Foreskin melanocyte (primary cell): ENCODE measurements at places on chromosomes 1 and 21.

GRCh38 chr1:94846308-94846707 lies 26.2 kb downstream of the SLC44A3 start:
- DNase-seq: no peak

DNA sequence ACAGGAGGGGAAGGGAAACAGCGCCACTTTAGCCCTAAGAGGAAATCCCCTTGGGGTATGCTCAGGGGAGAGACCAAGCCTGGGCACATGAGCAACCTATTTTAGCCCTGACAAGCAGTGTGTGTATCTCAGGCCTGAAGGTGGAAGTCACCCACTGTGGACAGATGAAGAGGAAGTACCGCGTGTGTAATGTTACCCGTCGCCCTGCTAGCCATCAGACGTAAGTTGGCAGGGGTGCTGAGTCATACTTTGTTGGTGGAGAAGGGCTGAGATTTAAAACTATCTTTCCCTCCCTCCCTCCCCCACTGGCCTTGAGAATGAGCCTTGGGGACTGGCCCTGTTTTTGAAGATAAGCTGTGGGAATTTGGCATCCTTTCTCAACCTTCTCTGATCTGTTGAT lies 11.2 kb downstream of the AGO1 start:
- DNase-seq: no peak

- DNase-seq: peak; percentile 5
Measured at GRCh38 chr1:20558191-20558590, 5.8 kb downstream of the FAM43B start.

GRCh38 chr1:42806171-42806570 lies 10.8 kb upstream of the ERMAP start:
- DNase-seq: no peak

DNA sequence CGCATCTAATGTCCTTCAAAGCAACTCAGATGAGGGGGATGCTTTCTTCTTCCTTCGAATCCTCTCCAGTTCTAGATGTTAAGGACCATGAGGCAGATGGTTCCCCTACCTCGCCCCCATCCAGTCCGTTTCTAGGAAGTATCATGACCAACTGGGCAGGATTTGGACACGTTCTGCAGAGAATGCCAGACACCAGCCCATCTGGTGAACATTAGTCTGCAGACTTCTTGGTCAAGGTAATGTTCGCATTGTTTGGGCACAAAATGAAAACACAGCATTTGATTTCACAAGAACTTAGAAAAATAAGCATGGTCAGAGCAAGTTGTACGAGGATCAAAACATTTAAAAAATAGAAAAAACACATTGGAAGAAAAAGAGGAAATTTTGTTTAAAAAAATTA lies 25.4 kb upstream of the ADARB1 start:
- DNase-seq: no peak

GRCh38 chr1:26278303-26278702 lies 1.6 kb upstream of the SH3BGRL3 start:
- DNase-seq: peak; percentile 90

GRCh38 chr1:75768016-75768415 lies 18.0 kb upstream of the RABGGTB start:
- no peak for DNase-seq

GRCh38 chr1:63322944-63323864 lies 837 bp downstream of the FOXD3 start:
- peak; percentile 41 for DNase-seq

DNA sequence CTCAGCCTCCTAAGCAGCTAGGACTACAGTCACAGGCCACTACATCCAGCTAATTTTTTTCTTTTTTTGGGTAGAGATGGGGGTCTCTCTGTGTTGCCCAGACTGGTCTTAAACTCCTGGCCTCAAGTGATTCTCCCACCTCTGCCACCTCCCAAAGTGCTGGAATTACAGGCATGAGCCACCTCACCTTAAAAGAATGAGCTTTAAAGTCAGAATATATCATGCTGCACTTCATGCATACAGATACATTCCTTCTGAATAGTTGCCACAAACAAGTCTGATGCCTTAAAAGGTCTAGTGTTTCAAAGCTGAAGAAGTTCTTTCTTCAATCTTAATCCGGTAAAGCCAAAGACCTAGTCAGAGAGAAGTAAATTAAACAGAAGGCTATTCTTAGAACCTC lies 23.8 kb upstream of the CPLANE2 start:
- no peak for DNase-seq

- DNase-seq: no peak
Measured at GRCh38 chr1:100364697-100365096, 12.4 kb downstream of the CDC14A start.

DNA sequence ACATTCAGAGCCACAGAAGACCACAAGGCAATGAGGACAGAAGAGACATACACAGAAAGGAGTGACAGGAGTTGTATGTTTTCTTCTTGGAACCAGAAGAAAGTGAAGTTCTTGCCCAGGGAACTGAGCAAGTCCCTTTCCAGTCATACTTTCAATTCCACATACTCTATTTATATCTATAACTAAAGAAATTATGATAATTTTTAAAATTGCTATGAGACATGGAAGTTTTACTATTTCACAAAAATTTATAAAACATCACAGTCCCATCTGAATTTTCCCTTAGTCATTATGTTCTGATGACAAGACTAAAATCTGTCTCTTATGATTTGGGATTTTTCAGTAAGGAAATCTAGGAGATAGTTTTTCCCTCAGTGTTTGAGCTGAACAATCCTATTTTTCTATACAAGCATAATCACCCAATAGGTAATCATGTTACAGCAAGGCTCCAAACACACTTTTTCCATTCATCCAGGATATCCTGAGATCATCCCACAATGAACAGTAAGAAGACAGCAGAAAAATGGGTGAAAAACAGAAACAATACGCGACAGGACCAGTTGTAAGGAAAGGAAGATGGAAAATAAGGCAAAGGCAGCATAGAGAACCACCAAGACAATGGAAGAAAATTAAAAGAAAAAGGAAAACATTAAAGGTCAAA lies 154.6 kb downstream of the VAV3 start:
- no peak for DNase-seq

- no peak for DNase-seq
Measured at GRCh38 chr1:176552217-176552991, 89.4 kb downstream of the PAPPA2 start.

DNA sequence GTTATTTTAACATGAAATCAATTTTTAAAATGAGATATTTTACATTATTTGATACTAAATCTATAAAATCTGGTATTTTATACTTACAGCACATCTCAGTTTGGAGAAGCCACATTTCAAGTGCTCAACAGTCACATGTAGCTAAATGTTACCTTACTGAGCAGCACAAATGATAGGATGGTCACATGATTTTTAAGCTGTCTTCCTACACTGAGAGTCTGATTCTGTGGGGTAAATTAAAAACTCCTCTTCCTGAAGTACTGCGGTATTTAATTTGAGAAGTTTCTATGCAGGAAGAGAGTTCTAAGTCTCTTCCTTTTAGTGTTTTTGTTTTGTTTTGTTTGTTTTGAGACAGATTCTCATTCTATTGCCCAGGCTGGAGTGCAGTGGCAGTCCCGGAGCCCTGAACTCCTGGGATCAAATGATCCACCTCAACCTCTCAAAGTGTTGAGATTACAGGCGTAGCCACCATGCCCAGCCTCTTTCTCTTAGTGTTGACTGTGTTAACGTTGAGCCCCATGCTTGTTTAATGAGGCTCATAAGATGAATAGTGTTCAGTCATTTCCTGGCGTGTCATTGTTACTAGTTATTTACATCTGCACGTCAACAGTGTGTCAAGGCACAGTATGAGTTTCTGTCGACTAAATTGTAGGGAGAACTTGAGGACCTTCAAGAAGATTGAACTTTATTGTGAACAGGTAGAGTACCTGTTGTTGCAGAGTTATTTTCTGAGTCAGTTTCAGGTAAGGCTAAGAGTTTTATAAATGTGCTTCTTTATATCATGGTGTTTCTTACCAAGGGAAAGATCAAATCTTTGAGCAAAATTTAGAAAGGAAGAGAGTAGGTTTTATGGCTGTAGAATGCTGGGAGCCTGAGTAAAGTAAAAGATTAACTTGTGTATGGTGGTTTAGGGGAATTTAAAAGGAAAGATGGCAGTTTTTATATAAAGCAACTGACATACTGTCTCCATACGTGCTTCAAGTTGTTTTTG lies 3.3 kb downstream of the CNST start:
- DNase-seq: peak; percentile 55

GRCh38 chr1:102970496-102971078 lies 137.7 kb downstream of the COL11A1 start:
- DNase-seq: peak; percentile 29

GRCh38 chr1:89363638-89364536 lies at the start of gene GBP6:
GBP6 (plus strand) TSS chr1:89364059; CDS start chr1:89368552, 4,493 bp downstream.
- no peak for DNase-seq

DNA sequence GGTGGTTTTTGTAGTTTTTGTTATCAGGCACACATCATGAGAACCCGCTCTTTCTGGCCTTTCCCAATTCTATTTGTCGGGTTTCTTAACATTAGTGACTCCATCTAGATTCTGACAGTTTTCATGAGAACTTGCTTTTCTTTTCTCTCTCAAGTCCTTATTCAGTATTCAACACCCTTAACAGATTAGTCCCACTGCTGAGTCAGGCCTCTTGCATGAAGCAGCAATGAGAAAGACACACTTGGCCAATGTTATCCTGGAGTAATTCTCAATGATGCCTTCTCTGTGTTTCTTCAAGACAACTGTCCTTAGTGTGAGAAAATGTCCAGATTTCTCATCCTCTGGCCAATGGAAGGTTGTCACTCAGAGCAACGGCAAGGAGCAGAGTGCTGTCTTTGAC lies 11.3 kb downstream of the FMO2 start:
- DNase-seq: no peak

GRCh38 chr21:37944496-37944895 lies 28.2 kb upstream of the KCNJ6 start:
- DNase-seq: no peak

DNA sequence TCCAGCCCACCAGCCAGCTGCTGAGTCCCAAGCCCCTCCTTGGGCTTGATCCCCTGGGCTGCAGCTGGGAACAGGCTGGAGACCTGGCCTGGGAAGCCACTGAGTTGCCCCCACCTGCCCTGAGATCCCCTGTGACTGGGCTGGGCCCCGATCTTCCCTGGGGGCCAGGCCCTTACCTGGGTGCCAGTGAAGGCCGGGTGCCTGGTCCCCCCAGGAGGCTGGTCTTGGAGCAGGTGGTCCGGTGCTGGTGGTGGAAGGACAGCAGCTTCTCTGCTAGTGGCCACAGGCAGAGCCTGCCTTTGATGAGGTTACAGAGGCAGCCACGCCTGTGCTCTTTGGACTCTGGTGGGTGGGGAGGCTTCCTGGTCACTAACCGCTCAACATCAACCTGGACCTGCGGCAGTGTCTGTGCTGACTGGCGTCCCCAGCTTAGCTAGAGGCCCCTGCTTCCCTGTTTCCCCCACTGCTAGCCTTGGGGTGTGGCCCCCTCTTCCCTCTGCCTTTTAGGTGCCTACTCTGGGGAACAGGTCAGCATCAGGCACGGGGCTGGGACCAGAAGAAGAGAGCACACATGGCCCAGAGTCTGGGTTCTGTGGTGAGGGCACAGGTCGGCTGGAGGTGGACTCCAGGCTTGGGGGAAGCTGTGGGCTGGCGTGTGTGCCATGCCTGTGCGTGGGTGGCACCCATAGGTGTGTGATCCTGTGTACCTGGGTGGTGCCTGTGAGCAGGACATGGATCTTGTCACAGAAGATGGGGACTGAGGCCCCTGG lies at the start of gene EPS8L3:
TSS of gene EPS8L3 (minus strand) at position 278 of the 770 bp plus-strand sequence. CDS start 2,174 bp downstream, outside the sequence.
- no peak for DNase-seq

GRCh38 chr1:41837691-41838090 lies 81.0 kb downstream of the HIVEP3 start:
- DNase-seq: no peak

DNA sequence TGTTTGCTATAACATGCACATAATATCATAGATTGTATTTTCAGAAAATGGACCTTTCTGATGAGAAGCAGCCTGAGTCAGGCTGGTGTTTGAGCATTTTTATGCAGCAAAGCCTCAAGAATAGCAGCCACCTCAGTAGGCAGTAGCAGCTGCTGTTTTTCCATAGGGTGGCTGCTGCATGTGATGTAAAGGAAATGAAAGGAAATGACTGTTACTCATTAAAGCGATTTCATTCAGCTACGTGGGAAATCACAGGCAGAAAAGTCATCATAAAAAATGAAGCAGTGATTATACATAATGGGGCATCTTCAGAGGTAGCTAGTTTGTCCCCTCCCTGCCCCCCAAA lies 110.4 kb downstream of the PATJ start:
- no peak for DNase-seq

- DNase-seq: no peak
Measured at GRCh38 chr1:243364330-243364729, 108.5 kb downstream of the SDCCAG8 start.

- peak; percentile 29 for DNase-seq
Measured at GRCh38 chr21:27275294-27275927, 308.5 kb upstream of the ADAMTS5 start.

DNA sequence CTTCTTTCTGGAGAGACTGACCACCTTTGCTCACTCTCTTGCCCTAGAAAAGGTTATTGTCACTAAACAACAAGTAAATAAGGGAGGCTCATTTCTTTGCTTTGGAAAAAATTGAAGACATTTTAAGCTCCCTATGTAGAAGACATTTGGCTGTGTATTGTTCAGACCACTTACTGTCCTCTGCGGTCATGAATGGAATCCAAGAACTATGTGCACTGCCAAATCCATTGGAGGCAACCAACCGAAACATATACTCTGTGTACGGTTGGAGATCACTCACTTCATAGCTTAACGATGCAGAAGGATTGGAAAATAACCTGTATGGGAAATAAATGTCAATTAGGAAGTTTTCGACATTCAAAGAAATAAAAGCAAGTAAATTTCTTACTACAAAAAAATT lies 332.8 kb downstream of the KCTD3 start:
- DNase-seq: no peak

DNA sequence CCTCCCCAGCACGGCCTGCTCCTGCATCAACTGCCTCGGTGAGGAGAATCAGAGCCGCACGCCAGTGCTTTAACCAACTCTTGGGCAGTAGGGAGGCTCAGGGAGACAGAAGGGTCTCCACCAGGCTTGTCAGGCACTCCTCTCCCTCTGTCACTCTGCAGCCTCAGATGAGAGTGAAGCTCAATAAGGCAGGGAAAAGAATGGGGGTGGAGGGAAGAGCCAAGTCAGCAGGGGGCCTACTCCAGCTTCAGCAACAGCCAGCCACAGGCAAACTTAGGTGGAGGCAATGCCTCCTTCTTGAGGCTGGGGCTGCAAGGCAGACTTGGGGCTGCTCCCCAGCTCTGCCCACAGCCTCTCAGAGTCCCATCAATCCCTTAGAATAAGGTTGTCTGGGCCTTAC lies 51.8 kb upstream of the A3GALT2 start:
- no peak for DNase-seq

DNA sequence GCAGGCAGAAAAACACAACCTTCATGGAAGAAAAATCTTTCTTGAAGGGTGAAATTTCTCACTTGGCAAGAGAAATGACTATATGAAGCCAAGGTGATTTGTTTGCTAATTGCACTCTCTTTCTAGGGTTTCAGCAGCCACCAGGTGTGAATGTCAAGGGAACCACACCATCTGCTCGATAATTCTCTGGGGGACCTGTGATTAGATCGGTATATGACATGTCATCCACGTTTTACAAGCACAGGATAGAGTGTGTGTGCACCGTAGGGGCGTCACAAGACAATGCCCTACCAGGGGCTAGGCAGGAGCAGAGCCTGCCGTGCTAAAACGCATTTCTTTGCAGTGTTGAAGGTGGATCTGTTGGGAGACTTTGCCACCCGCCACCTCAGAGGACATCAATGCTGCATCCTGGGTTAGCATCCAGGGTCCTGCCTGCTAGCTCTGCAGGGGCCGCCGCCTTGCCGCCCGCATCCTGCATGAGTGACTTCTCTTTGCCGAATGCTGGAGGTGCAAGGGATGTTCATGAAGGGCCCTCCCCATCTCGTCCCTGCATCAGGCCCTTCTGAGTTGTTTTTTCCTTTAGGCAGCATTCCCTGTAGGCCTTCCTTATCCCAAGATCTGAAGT lies 37.8 kb upstream of the CCSAP start:
- no peak for DNase-seq
